Retinal pigment epithelial cell (primary cell): ENCODE measurements at places on chromosomes 6 and 20.

DNA sequence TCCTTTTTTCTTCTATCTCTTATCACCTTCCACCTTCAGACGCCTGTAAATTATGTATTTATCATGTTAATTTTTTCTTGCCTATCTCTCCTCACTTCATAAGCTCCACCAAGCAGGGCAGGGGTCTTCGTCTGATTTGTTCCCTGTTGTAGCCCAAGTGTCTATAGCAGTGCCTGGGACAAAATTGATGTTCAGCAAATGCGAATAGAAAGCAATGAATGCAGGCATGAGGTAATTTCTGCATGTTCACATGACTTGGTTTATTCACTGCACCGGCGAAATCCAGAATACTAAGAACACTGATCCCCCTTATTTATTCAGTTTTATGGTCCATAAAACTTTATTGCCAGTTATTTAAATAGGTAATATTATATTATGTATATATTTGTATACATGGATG, 162.1 kb downstream of the TBC1D7 start:
- DNase-seq, result no peak

GRCh38 chr6:157984686-157985225, 3.1 kb downstream of the SYNJ2 start:
- no peak for DNase-seq

- DNase-seq, result no peak
Observed at GRCh38 chr20:2729251-2729713, 36.7 kb downstream of the EBF4 start.

DNA sequence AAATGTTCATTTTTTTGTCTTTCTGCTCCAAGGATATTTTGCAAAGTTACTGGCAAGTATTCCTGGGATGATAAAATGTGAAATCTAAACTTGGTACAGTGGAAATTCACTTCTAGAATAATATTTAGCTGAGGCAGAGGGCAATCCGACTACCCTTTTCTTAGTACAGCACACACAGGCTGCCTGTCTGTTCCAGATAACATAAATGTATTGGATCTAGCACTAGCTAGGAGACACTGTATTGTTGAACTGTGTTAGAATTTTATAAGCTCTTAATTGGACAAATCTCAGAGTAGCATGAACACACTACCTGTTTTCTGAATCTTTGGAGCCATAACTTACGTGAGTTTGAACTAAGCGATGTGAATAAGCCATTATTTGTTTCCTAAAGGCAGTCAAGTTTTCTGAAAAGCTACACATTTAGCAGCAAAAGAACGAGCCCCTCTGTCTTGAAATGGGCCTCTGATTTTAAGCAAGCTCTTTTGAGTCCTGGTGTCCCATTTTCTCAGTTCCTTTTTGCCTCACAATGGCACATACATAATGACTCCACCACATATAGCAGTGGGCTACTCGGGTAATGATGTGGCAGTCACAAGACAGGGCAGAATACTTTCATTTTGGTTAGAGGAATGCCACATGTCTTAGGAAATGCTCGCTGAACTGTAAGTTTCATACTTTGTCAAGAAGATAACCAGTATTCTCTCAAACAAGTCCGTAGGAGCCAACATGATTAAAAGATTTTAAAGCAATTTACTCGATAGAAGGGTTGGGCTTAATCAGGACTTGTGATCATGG, 116.5 kb upstream of the ESR1 start:
- DNase-seq, result peak; percentile 21

GRCh38 chr6:53758496-53758895, 36.3 kb upstream of the LRRC1 start:
- DNase-seq, result no peak

GRCh38 chr6:53399027-53399344, 50.2 kb upstream of the ELOVL5 start:
- DNase-seq, result no peak

DNA sequence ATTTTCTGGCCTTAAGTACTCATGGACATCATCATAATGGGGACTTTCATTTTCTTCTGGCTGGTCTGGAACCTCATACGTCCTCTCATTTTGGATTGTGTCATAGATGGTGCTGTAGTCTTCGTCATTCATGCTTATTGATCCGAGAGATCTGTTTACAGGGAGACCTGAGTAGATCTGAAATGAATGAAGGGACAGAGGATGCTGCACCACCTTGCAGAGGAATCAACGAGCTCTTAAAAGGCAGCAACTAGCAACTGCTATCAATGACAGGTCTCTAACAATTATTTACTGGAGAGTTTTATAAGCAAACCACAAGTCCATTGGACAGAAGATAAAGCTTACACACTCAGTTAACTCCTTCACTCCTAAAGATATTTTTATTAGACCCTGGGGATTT, 49.7 kb upstream of the ENPP4 start:
- DNase-seq, result no peak

GRCh38 chr6:136486357-136486756, 63.9 kb downstream of the MAP7 start:
- DNase-seq, result no peak

- no peak for DNase-seq
Observed at GRCh38 chr6:84182001-84182400, 45.4 kb downstream of the CEP162 start.

DNA sequence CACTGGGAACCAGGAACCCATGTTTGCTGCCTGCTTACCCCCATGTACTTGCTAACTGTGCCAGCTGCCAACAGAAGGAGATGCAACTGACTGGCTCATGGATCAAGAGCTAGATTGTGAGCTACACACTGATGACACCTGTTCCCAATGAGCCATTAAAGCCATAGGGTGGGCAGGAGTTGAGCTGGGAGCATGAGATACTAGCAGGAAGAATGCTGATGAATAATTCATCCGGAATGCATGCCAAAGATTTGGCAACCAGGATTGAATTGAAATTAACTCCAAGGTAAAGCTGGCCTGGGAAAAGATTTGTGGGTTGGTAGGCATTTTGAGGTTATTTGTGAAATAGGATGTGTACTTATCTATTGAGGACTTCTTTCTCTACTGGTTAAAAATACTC, 631.1 kb downstream of the KIF16B start:
- no peak for DNase-seq

- no peak for DNase-seq
Observed at GRCh38 chr6:42279144-42279781, 61.6 kb upstream of the MRPS10 start.

DNA sequence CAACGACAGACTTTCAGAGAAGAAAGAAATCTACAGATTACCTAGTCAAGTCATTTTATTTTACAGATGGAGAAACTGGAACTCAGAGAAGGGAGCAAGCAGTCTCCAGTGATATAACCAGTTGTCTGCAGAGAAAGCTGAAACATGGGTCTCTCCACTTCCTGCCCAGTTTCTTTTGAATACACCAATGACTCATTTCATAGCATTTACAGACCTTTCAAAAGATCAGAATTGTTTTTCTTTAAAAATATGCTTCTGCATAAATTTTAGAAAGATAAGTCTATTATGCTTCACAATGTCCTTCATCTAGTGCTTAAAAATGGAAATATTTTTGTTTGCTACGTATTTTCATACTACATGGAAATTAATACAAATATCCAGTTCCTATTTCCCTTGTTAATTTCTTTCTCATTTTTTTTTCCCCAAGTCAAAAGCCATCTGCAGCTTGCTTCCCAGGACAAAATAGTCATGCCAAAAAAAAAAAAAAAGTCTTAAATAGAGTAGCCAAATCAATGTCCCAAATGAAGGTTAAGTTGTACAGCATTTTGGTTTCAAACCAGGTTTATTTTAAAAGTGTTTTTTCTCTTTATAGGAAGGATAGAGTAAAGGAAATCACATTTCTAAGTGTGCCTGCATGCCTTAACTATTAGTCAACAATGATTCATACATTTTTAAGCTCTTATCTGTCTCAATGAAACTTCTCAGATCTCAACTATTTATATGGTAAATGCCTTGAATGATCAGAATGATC, 36.9 kb downstream of the ARHGAP18 start:
- DNase-seq, result no peak

DNA sequence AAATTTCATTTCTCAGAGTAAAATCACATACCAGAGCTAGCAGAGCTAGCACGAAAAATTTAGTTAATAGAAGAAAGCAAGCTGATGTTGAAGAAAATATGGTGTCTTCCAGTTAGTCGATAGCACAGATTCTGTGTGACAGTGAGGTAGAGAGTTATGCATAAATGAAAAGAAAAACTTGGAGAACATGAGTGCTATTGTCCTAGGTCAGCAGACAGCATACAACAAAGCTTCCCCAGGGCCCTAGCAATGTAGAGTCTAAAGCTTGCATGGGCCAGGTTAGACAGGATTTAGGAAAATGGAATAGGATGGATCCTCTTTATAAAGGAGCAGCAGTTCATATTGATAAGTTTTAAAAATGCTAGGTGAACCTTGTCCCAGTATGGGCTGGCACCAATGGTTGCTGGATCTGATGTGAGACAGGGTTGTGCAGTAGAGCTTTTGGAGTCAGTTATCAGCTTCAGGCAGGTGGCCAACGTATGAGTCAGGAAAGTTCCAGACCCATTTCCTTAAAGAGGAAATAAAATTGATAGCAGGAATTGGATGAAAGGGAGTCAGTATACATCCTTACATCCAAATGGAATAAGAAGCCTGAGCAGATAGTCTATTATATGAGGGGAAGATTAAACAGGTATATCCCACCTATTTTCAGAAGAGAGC, 277.2 kb downstream of the FRK start:
- DNase-seq, result no peak
